Hindlimb muscle (tissue), 1 donor: ENCODE measurements at places on chromosomes 3 and 15.

GRCh38 chr15:67771189-67771800 lies 54.0 kb upstream of the SKOR1 start:
- no peak for DNase-seq

- DNase-seq = no peak
Observed at GRCh38 chr3:54064486-54064885, 57.9 kb upstream of the CACNA2D3 start.

- no peak for DNase-seq
Observed at GRCh38 chr3:13493867-13494441, 13.8 kb downstream of the HDAC11 start.

GRCh38 chr3:120272286-120272685 lies 12.7 kb downstream of the GPR156 start:
- peak; percentile 26 for DNase-seq

DNA sequence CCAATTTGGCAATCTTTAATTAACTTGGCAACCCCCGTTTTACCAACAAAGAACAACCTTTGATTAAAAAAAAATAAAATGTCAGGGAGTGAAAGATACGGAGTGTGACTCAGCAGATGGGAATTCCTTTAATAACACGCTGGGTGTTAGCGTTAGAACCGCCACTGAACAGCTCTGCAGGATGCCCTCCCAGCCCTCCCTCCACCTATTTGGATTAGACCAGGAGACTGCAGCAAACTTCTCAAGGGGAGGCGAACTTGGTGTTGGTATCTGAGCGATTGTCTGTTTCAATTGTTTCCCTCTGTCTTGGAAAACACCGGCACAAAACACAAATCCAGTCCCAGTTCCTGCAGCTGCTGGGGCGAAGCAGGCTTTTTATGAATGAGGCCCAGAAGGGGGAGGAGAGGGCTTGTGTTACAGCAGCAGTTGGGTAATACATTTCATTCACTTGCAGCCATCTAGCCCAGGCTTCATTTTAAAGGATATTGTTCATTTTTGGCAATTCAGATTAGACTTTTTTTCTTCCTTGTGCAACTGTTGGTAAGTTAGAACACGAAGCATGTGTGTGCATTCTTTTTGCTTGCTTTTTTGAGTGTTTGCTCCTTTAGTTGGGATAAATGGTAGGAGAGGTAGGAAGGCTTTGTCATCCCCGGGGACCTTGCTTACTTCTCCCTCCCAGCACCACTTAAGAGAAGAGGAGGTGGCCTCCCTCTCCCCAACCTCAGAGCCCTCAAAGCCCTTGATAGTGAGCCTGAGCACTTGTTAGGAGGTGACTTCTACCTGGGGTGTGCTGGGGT lies 152.3 kb downstream of the IGF1R start:
- peak; percentile 88 for DNase-seq

DNA sequence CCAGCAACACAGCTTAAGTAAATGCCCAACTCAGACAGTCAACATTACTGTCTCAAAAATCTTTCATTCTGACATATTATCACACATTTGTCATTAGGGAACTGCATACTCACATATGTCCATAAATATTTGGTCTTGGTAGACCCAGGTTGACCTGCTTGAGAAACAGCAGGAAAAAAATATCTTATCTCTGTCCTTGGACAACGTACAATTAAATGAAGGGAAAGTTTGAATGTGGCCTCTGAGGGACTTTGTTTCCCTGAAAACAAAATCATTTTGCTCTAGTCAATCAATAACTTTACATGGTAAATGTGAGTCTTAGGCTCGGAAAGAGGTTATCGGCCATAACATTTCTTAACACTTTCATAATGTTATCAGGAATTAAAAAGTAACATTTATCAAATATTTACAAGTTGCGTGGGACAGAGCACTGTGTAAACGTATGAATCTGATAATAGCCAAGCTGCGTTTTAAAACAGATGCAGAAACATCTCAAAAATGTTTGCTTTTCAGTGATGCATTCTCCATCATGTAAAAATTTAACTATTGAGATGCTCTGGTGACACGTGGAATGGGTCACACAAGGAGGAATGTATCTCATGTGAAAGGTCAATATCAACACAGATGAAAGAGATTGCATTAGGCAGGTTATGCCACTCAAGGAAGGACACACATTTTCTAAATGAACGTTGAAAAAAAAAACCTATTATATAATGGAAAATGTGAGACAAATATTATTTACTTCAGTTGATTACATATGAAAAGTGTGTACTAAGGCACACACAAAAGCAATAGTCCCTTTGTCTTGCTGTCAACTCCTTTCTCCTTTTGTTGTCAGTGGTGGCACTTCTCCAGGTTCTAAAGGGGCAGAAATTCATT lies 304.4 kb downstream of the WDR72 start:
- no peak for DNase-seq

DNA sequence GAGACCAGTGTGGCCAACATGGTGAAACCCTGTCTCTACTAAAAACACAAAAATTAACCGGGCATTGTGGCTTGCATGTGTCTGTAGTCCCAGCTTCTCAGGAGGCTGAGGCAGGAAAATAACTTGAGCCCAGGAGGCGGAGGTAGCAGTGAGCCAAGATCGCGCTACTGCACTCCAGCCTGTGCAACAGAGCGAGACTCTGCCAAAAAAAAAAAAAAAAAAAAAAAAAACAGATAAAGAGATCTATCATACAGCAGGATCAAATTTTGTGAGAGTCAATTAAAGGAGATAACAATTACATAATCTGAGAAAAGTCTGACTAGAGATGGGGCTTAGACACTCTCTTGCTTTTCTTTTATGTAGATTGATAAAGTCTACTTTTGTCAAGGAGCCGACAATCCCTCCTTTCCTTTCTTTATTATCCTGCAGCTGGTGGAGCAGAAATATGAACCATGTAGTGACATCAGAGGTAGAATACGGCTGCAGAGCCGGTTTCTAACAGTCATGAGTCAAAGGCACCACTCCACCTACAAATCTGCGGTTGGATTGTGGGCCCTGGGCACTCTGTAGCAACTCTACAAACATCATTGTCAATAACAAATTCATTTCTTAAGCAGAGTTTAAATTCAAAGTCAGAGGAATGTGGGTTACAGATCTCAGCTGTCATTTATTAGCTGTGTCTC lies 9.0 kb downstream of the C2CD4A start:
- no peak for DNase-seq

DNA sequence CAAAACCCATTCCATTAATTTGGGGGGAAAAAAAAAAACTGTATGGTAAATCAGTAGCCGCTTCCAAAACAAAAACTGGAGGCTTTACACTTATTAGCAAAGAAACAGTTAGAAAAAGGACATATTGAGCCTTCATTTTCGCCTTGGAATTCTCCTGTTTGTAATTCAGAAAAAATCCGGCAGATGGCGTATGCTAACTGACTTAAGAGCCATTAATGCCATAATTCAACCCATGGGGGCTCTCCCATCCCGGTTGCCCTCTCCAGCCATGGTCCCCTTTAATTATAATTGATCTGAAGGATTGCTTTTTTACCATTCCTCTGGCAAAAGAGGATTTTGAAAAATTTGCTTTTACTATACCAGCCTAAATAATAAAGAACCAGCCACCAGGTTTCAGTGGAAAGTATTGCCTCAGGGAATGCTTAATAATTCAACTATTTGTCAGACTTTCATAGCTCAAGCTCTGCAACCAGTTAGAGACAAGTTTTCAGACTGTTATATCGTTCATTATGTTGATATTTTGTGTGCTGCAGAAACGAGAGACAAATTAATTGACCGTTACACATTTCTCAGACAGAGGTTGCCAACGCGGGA lies 9.4 kb upstream of the RPL24 start:
- peak; percentile 57 for DNase-seq

DNA sequence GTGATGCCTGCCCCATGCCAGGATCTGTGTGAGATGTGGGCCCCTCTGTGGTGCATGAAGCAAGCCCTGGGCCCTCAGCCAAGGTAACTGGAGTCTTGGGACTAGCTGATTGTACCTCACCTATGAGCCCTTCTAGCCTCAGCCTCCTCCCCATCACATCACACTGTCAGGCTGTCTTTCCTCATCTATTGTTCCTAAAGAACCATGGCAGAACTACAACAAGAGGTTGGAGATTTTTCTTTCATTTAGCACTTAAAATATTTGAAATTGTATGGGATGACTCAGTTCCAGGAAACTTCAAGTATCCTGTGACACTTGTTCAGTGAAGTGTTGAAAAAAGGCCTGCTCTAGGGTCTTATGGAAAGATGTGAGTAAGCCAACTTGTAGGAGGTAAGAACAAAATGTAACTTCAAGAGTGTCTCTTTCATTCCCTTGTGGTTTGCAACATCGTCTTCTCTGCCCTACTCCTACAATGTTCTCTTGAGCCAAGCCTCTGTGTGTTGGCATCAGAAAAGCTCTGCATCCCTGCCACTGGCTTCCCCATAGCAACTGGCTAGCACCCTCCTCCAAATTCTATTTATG lies 58.7 kb upstream of the TIPARP start:
- DNase-seq = no peak

GRCh38 chr3:45599424-45599886 lies 4.9 kb downstream of the LIMD1 start:
- DNase-seq = no peak

DNA sequence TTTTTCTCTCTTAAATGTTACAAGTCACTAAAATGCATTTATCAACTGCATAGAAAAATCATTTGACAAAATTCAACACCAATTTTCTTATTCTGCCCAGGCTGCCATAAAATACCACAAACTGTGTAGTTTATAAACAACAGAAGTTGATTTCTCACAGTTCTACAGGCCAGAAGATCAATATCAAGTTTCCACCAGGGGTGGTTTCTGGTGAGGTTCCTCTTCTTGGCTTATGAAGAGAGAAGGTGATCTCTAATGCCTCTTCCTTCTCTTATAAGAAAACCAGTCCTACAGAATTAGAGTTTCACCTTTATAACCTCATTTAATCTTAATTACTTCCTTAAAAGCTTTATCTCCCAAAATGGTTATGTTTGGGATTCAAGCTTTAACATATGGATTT lies 10.9 kb upstream of the CD200R1L start:
- no peak for DNase-seq

- no peak for DNase-seq
Observed at GRCh38 chr3:29312960-29313452, 32.1 kb downstream of the RBMS3 start.

GRCh38 chr3:37610529-37610928 lies 251.2 kb upstream of the CTDSPL start:
- DNase-seq = no peak

DNA sequence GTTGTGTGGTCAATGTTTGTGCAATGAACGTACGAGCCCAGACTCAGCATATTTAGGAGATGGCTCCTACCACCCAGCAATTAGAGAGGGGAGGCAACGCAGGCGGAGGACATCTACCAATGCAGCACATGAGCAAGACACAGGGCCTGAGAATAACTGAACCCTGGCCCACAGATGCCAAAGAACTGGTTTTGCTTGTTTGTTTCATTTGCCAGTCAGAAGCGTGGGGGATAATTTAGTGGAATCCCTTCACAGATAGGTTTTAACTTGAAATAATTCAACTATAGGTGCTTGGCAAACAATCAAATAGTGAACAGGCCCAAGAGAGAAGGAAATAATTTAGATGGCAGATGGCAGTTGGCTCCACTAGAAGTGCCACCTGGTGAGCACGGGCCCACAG lies 54.8 kb downstream of the LIPC start:
- DNase-seq = no peak

GRCh38 chr3:23760325-23760724 lies 45.4 kb upstream of the UBE2E1 start:
- no peak for DNase-seq

DNA sequence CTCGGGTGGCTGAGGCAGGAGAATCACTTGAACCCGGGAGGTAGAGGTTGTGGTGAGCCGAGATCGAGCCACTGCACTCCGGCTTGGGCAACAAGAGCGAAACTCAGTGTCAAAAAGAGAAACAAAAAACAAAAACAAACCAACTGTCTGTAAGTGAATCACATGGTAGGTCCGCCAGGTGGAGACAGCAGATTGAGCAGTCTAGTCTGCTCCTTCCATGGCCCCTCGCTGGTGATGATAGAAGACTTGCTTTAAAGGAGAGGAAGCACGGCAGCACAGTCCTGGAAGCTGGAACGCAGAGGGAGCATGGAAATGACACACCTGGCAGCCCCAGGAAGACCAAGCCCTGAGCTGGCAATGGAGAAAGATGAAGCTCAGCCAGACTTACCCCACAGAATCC lies 31.4 kb upstream of the MGLL start:
- DNase-seq = no peak

GRCh38 chr3:100516838-100517237 lies 24.4 kb downstream of the TMEM45A start:
- no peak for DNase-seq

- no peak for DNase-seq
Observed at GRCh38 chr3:106421909-106422308, 553.1 kb upstream of the CBLB start.

DNA sequence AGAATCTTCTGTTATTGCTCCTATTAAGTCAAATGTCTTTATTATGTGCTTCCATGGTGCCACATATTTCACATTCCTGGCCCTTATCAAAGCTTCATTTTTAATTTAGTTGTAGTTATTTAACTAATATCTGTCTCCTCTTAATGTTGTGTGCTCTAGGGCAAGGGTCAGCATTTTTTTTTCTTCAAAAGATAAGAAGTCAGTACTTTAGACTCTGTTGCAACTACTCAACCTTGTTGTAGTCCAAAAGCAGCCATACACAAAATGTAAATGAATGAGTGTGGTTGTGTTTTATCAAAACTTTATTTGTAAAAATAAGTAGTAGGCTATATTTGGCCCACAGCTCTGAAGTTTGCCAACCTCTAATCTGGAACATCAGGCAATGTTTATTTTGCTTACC lies 394.7 kb upstream of the CBLB start:
- no peak for DNase-seq

GRCh38 chr3:128931046-128931445 lies 51.6 kb downstream of the ACAD9 start:
- DNase-seq = no peak

DNA sequence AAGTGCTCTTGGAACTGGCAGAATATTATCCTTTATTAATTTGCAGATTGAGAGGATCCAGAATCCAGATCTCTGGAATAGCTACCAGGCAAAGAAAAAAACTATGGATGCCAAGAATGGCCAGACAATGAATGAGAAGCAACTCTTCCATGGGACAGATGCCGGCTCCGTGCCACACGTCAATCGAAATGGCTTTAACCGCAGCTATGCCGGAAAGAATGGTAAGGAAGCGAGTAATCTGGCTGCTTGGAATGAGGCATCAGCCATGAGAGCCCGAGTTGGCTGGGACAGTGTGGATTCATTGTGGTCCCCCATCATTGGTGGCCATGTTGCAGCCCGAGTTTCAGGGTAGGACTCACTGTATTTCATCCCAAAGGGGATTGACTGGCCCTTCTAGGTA lies 47.1 kb downstream of the PARP14 start:
- no peak for DNase-seq

- no peak for DNase-seq
Observed at GRCh38 chr15:52385670-52386069, 90.1 kb upstream of the MYO5C start.
